ENCODE measurements at places on chromosomes 1 and 21.

GRCh38 chr1:53339736-53340635 lies 12.1 kb upstream of the LRP8 start:
- ATAC-seq: no peak

GRCh38 chr1:89466307-89466930 lies 58.2 kb upstream of the LRRC8B start:
- no peak for ATAC-seq

GRCh38 chr1:190904091-190904695 lies 426.5 kb upstream of the BRINP3 start:
- no peak for ATAC-seq

GRCh38 chr1:6510493-6510892 lies 19.0 kb upstream of the PLEKHG5 start:
- ATAC-seq: peak; percentile 6

DNA sequence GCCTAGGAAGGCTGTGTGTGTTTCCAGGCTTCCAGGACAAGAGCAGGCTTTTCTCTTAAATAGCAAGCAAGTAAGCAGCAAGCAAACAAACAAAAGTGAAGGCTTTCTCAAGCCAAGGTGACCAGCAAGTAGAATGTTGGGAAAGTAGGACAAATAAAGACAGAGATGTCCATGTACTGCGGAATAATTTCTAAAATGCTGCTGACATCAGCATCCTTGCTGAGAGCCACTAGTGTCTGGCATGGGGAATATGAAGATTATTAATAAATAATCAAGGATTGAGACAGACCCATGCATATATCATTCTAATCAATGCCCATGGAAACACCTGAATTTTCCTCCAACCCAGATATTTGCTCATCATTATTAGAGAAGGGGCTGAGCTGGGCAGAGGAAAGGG lies 6.4 kb upstream of the DYRK3 start:
- no peak for ATAC-seq

DNA sequence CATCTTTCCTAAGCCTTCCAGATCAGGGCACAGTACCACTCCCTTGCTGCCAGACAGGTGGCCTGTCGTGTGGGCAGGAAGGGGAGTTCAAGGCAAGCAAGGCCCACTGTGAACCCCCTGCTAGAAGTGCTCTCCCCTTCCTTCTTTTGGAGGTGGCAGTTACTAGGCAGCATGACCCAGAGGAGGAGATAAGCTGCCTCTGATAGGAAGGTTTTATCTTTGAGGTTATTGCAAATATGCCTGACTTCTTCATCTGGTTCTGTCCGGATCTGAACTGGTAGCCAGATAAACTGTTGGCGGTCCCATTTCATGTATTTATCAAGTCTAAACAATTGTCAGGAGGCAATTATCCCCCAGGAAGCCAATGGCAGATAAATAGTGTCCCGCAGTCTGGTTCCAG lies 198.2 kb upstream of the LMO4 start:
- no peak for ATAC-seq

- no peak for ATAC-seq
These were observed 569.4 kb upstream of the ADAMTS5 start for GRCh38 chr21:27536319-27536718.

GRCh38 chr1:203999618-204000017 lies 73.3 kb upstream of the SOX13 start:
- ATAC-seq: no peak

- ATAC-seq: no peak
These were observed 760 bp downstream of the PEX14 start for GRCh38 chr1:10475510-10475909.

- no peak for ATAC-seq
These were observed 656.1 kb upstream of the NEGR1 start for GRCh38 chr1:72938408-72938807.

DNA sequence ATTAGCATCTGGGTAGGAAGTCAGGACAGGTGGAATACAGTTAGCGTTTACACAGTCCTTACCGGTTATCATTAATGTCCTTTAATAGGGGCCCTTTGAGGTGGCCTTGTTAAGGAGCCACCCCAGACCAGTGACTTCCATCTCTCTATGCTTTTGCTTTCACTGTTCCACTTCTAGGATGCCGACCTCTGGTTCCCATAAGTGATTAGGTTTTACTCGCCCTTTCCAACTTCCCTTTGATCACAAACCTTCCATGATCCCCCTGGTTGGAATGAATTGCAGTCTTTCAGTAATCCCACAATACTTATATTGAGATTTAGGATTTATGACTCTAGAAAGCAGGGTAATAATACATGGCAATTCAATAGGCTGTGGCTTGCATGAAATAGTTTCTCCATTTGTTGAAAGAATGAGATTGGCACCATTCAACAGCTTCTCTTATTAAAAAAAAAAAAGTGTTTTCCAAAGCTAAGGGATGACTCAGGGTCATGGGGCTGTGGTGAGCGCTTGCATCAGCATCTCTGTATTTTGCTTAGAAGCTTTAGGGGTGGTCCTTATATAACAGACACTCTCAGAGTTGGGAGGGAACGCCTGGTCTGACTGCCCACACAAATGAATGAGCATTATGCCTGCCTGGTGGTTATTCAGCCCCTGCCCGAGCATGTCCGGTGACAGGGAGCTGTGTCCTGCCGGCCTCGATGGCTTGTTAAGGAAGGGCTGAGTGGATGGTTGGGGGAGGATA lies 110.5 kb downstream of the CNIH3 start:
- peak; percentile 66 for ATAC-seq

DNA sequence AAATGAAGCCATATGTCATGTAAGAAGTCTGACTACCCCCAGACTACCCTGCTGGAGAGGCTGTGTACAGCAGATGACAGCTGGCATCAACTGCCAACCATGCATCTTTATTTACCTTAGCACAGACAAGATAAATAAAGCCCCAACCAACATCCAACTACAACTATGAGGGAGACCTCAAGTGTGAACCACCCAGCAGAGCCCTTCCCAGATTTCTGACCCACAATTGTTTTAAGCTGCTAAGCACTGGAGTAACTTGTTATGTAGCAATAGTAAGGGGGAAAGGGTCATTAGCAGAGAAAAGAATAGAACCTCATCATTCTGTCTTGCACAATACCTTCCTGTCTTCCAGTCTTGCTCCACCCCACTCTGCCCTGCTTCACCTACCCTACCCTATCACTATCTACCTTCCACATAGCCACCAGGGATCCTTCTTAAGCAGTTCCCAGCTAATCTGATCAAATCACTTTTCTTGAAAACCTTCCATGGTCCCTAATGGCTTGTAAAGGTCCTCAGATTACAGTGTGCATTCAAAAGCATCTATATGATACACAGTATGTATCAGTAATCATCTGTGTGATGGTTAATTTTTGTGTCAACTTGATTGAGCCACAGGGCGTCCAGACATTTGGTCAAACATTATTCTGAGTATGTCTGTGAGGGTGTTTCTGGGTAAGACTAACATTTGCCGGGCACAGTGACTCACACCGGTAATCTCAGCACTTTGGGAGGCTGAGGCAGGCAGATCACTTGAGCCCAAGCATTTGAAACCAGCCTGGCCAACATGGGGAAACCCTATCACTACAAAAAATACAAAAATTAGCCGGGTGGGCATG lies 19.6 kb upstream of the RBM15 start:
- ATAC-seq: no peak

- no peak for ATAC-seq
These were observed 9.9 kb downstream of the OTUD3 start for GRCh38 chr1:19892129-19892528.

GRCh38 chr1:38475624-38476005 lies 384.0 kb downstream of the RRAGC start:
- ATAC-seq: no peak

DNA sequence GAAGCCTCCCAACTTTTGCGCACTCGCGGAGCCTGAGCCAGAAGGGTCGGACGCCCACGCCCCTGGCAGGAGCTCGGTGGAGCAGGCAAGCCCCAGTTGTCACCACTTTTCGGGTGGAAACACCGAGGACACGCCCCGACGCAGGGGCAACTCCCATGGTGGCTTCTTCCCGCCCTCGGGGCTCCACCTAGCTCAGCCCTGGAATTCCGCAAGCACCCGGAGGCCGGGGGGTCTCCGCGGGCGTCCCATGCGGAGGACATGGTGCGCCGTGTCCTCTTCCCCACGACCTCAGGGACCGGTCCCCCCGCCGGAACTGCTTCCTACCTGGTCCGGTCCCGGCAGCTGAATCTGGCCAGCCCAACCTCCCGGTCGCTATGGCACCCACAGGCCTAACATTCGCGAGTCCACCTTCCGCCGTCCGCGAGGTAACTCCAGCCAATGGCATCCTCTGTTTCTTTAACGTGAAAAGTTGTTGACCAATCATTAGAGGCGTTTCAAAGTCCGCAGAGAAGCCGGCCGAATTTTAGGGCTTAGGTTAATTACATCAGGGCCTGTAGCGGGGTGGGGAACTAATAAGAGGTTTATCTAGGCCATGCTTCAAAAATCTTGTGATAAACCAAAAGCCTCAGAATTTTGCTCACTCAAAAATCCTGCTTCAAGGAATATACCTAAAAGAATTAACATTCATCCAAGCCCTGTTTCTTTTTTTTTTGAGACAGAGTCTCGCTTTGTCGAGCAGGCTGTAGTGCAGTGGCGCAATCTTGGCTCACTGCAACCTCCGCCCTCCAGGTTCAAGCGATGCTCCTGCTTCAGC lies at the start of gene STPG1:
STPG1 (minus strand) TSS at position 433 of the 814 bp plus-strand sequence. CDS start 12,394 bp downstream, outside the sequence.
- peak; percentile 56 for ATAC-seq

DNA sequence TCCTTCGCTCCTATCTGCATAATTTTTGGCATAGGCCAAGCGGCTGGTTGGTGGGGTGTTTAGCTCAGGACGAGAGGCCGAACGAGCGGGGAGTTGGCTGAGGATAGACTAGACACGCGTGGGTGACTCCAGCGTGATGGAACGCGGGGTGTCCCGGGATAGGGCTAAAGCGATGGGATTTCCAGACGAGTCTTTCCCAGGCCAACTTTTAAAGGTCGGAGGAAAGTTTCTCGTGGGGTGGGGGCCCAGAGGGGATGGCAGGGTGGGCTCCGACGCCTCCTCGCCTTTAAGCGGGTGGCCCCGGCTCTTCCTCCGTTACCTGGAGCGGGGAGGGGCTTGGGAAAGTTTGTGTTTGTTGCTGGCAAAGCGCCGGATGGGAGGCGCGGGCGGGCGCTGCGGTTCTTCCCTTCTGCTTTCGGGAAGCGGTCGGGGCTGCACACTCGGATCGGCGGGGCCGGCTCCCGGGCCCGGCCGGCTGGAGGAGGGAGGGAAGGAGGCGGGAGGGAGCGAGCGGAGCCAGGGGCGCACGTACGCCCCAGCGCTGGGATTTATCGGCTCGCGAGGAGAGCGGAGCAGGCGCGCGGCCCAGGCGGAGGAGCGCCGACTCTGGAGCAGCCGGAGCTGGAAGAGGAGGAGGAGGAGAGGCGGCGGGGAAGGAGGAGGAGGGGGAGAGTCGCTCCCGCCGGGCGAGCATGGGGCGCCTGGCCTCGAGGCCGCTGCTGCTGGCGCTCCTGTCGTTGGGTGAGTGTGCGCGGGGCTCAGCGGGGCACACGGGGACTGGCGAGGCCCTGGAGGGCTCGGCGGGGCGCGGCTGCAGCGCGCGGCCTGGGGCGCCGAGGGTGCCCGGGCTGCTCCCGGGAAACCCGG lies at the start of gene PTGFRN:
PTGFRN (plus strand) TSS at position 405 of the 867 bp plus-strand sequence; CDS start at position 693, 288 bp downstream.
- peak; percentile 88 for ATAC-seq

DNA sequence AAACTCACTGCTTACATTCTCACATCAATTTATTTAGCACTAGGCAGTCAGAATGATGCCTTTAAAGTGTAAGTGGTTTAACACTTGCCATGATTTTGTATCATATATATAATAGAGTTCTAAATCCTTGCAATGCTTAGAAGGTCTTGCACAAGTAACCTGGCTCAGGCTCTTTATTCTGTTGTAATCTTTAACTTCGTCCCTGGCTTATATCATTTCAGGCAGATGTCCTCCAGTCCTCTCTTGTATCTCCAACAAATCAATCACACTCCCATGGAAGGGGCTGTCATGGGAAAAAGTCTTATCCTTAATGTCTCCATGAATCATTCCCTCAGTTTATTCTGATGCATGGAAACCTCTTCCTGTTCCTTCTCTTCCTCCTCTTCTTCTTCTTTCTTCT lies 841.6 kb upstream of the B3GALT2 start:
- ATAC-seq: no peak

DNA sequence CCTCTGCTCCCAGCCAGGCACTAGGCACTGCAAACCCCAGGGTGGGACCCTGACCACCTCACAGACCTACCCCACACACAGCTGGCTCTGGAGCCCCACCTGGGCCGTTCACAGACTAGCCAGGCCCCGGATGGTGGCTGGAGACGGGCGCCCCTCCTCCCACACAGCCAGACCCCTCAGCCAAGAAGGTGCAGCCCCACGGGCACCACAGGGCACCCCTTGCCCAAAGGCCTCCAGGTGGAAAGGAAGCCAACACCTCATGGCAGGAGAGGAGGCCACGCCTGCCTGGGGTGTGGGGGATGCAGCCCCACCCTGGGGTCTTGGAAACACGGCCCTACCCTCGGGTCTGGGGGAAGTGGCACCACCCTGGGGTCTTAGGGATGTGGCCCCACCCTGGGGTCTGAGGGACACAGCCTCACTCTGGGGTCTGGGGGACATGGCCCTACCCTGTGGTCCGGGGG lies 44.6 kb downstream of the WNT9A start:
- ATAC-seq: no peak

GRCh38 chr1:107692580-107693345 lies 272.2 kb downstream of the VAV3 start:
- peak; percentile 87 for ATAC-seq

- no peak for ATAC-seq
These were observed 11.7 kb downstream of the TNFRSF18 start for GRCh38 chr1:1194723-1195122.

DNA sequence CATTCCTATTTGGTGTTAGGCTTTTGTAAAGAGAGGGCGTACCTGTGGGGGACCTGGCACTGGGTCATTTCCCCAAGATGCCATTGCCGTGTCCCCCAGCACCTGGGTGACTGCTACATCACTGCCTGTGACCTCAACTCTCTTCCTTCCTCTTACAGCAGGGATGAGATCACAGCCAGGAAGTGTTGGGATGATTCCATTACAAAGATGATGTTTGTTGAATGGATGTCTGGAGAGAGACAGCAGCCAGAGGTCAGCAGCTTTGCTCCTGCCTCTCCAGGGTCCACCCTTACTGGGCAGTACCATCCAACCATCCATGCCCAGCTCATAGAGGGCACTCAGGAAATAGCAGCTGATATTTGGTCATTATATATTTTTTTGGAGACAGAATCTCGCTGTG lies 35.1 kb downstream of the TMEM51 start:
- peak; percentile 83 for ATAC-seq

DNA sequence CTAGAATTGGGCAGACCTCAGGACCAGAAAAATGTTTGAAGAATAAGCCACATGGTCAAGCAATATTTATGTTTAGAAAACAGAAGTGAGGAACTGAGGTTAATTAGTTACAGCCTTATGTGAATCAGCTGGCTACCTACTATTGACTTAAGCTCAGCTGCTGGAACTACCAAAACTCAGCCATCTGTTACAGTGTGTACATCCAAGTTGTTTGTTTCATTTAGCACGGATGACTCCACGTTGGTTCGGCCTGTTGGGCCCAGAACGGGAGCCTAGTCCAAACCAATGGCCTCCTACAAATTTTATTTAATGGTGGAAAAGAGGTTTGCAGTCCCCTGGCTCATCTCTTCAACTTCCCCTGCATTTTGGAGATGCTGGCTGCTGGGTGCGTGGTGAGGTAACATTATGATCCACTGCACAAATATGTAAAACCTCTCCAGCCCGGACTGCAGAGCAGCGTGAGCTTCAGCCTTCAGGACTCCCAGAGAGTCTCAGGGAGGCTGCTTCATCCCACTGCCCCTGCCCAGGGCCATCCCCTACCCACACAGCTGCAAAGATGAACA lies 143.4 kb downstream of the ZZZ3 start:
- peak; percentile 51 for ATAC-seq
